Activated CD4-positive, alpha-beta T cell treated with anti-CD3 and anti-CD28 coated beads, Interleukin-2, amount 10 ng/mL, durations not matched to agents 7 days and 5 days (primary cell): ENCODE measurements at places on chromosomes 5 and 9. TPM values are rescaled to one million over a fixed set of nuclear protein-coding genes. Genes with fewer than 3 reads are reported as not detected.

MAT2B gene
- 91.4 TPM for total RNA-seq

TNC gene
- total RNA-seq: 0.12 TPM

TRIM7 gene
- 0.29 TPM for total RNA-seq

LHFPL2 gene
- total RNA-seq: 0.37 TPM

COL27A1 gene
- 0.22 TPM for total RNA-seq

FSTL4 gene
- total RNA-seq: not detected

CENPP gene
- total RNA-seq: 31.6 TPM

PCDHA9 gene
- total RNA-seq: not detected

TEX48 gene
- total RNA-seq: 0.83 TPM

BNC2 gene
- not detected for total RNA-seq

MARCHF3 gene
- total RNA-seq: 1.1 TPM

CA9 gene
- total RNA-seq: not detected

THBS4 gene
- 0.64 TPM for total RNA-seq

RNF20 gene
- total RNA-seq: 52.4 TPM

NR4A3 gene
- total RNA-seq: 0.17 TPM

VLDLR gene
- total RNA-seq: 3.7 TPM

IFNA2 gene
- total RNA-seq: not detected

C7 gene
- not detected for total RNA-seq

MARCHF6 gene
- 93.6 TPM for total RNA-seq

ADAMTS12 gene
- total RNA-seq: not detected

LRRC70 gene
- 0.47 TPM for total RNA-seq

SLC6A19 gene
- total RNA-seq: not detected

RNF183 gene
- not detected for total RNA-seq

SOHLH1 gene
- not detected for total RNA-seq

TAF1L gene
- not detected for total RNA-seq

LHX6 gene
- total RNA-seq: not detected

CTNNAL1 gene
- total RNA-seq: 12.5 TPM
